CD4-positive, alpha-beta T cell treated with Interleukin-15 for 4 hours (primary cell): ENCODE measurements at places on chromosomes 1 and 21.

DNA sequence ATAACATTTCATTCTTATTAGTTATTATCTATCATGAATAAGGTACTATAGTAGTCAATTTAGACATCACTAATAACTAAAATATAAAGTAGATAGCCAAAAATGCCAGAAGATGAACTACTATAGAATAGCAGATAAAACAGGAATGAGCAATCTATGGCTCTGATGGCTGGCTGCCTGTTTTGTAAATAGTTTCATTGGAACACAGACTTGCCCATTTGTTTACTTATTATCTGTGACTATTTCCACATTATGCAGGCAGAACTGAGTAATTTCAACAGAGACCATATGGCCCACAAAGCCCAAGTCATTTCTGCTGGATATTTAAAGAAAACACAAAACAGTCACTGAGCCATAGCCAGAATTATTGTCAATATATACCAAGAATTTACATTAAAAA, 222.1 kb downstream of the COL24A1 start:
- no peak for DNase-seq

DNA sequence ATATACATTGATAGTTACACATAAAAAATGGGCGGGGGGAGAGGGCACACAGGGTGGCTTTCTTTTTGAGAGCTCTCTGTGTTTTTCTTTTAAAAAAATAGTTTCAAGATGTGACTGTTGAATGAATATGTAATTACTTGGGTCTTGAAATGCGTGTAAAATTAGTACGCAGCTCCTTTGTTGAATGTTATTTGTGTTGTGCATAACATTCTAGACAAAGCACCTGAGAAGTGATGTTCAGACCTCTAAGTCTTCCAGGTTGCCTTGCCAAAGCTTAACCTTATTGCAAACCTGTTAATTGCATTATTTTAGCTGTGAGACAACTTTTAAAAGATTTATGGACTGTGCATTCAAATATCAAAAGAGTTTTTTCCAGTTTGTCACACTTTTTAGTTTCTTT, 5.4 kb downstream of the PBX1 start:
- no peak for DNase-seq

DNA sequence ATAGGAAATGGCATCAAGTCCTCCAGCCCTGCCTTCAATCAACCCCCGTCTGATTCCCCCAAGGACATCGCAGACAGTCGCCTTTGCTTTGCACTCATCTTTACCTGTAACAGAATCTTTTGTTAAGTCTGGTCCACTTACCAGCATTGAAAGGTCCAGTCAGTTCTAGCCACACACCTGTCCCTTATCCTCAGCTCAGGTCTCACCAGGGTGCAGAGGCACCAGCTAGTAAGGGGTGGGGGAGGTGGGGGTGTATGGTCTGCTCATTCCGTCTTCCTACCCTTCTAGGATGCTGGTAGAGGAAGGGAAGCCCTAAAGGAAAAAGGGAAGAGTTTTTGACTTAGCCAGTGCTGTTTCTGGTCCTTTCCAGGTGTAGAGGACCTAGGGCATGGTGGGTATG, 427.7 kb downstream of the MATN1 start:
- DNase-seq, result no peak

- no peak for DNase-seq
These were observed 28.3 kb downstream of the VWA5B1 start for GRCh38 chr1:20318971-20319370.

GRCh38 chr1:30085811-30086770, 637.3 kb downstream of the MATN1 start:
- no peak for DNase-seq

- no peak for DNase-seq
These were observed 43.3 kb upstream of the DIRAS3 start for GRCh38 chr1:68093737-68094136.

DNA sequence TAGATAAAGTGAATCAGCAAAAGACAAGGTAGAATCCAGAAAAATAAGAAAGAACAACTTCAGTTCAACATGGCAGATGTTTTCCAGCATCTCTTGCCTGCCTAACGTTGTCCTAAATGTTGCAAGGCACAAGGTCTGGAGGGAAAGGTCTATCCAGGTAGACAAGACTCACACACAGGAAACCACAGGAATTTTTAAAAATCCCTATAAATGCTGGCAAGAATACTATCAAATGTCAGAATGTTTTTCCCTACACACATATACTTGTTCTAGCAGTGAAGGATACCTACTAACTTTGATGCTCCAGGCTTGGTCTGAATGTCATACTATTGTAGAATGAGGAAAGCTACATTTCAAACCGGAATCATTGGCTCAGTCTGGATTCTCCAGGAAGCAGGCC, 10.6 kb downstream of the GJA5 start:
- DNase-seq, result no peak

DNA sequence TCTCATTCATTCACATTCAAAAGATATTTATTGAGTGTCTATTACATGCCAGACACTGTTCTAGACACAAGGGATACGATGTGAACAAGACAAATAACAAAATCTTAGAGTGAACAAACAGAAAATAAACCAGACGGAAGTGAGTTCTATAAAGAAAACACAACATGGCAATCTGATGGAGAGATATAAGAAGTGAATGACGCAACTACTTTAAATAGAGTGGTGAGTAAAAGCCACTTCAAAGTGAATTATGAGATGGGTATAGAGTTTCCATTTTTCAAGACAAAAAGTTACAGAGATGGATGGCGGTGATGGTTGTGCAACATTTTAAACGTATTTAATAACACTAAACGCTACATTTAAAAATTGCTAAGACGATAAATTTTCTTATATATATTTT, 75.4 kb downstream of the CEP170 start:
- no peak for DNase-seq

- no peak for DNase-seq
These were observed 14.0 kb downstream of the HSD3B2 start for GRCh38 chr1:119428991-119429390.

- DNase-seq, result peak; percentile 53
These were observed 10.9 kb downstream of the MORC3 start for GRCh38 chr21:36330904-36331303.

DNA sequence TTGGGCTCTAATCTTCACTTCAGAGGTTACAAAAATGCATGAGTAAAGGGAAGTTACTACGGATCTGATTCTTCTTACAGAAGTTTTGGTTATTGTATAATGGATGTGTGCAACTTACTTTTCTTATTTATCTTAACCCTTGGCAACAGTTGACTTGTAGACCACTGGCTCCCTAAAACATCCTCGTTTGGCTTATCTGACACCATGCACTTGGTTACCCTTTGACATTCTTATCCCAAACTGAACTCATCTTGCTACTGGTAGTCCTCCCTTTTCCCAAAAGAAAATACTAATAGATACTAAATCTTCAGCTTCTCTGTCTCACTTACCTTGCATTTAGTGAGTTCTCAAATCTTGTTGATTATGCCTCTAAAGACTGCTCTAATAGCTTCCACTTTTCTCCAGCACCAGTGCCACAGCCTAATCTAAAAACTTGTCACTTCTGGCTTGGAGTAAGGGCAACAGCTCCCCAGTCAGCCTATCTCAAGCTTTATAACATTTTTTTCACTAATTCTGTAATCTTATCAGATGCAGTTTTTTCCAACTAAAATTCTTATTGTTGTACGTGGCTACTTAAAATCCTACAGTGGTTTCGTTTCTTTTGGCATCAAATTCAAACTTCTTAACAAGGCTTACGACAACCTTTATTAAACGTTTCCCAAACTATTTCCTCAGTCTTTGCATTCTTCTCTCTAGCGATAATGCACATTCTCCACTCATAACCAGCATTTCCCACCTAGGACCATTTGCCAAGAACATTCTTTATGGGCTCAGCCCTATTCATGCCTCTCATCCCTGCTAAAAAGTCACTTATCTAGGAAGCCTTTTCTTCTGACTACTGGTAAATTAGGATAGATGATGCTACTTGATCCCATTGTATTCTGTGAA, 204.2 kb downstream of the KCNT2 start:
- no peak for DNase-seq

- DNase-seq, result no peak
These were observed 29.4 kb upstream of the CD101 start for GRCh38 chr1:116971965-116972673.

DNA sequence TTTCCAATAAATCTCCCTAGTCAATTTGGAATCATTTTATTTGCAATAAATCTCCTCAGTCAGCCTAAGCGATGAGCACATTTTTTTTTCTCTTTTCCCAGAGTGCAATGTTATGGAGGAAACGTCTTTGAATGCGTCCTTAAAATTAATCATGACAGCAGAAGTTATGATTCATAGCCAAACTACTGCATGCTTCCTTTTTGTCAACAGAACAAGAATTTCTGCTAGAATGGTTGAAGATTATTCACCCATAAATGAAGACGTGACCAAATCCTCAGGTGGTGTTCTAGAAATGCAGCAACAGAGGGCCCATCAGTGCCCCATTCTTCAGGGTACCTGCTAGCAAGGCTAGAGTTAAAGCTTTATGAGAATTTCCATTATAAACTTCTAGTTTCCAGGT, 407.9 kb upstream of the PKN2 start:
- DNase-seq, result no peak
